ENCODE measurements at places on chromosomes 1 and 21. TPM values are rescaled to one million over a fixed set of nuclear protein-coding genes. Genes with fewer than 3 reads are reported as not detected.

CAPN8 gene
- total RNA-seq, result 1.8 TPM

ARTN gene
- total RNA-seq, result 0.46 TPM

F5 gene
- total RNA-seq, result 0.08 TPM

FCGR3A gene
- total RNA-seq, result not detected

ADORA3 gene
- not detected for total RNA-seq

ADAMTS4 gene
- not detected for total RNA-seq

ZNF670 gene
- total RNA-seq, result 3.5 TPM

SLC45A1 gene
- total RNA-seq, result 7.2 TPM

GON4L gene
- total RNA-seq, result 11.9 TPM

HMCN1 gene
- 0.05 TPM for total RNA-seq

S100A8 gene
- not detected for total RNA-seq

ITGB2 gene
- 0.70 TPM for total RNA-seq

FAM72A gene
- total RNA-seq, result 10.6 TPM

GBP5 gene
- total RNA-seq, result not detected

CNR2 gene
- total RNA-seq, result not detected

CA6 gene
- total RNA-seq, result not detected

DCAF8 gene
- 50.1 TPM for total RNA-seq

FCRLB gene
- total RNA-seq, result 1.6 TPM

ATP13A2 gene
- total RNA-seq, result 27.4 TPM

TDRD10 gene
- total RNA-seq, result not detected

ORC1 gene
- total RNA-seq, result 20.5 TPM

FAM151A gene
- 0.29 TPM for total RNA-seq

KRTAP7-1 gene
- total RNA-seq, result not detected

SLC2A5 gene
- total RNA-seq, result 0.50 TPM

C1orf167 gene
- total RNA-seq, result not detected

MLLT11 gene
- 14.8 TPM for total RNA-seq

QSOX1 gene
- total RNA-seq, result 75.0 TPM

LCE1C gene
- not detected for total RNA-seq

CD2 gene
- not detected for total RNA-seq

TMCC2 gene
- total RNA-seq, result 1.7 TPM

LCE2C gene
- not detected for total RNA-seq

SV2A gene
- total RNA-seq, result 0.09 TPM

KRTAP21-1 gene
- total RNA-seq, result not detected

HTR1D gene
- total RNA-seq, result 14.5 TPM

CLDN8 gene
- total RNA-seq, result not detected

AMIGO1 gene
- 1.3 TPM for total RNA-seq

MAGI3 gene
- total RNA-seq, result 4.0 TPM

ADAMTS5 gene
- not detected for total RNA-seq

PSRC1 gene
- 22.7 TPM for total RNA-seq

SH2D1B gene
- total RNA-seq, result 0.12 TPM

LINGO4 gene
- total RNA-seq, result not detected

All from A549 treated with Hydrocortisone at 1 μM for 4 hours (cell line).